ENCODE measurements at places on chromosomes 12 and 14. TPM values are rescaled to one million over a fixed set of nuclear protein-coding genes. Genes with fewer than 3 reads are reported as not detected.

DNA sequence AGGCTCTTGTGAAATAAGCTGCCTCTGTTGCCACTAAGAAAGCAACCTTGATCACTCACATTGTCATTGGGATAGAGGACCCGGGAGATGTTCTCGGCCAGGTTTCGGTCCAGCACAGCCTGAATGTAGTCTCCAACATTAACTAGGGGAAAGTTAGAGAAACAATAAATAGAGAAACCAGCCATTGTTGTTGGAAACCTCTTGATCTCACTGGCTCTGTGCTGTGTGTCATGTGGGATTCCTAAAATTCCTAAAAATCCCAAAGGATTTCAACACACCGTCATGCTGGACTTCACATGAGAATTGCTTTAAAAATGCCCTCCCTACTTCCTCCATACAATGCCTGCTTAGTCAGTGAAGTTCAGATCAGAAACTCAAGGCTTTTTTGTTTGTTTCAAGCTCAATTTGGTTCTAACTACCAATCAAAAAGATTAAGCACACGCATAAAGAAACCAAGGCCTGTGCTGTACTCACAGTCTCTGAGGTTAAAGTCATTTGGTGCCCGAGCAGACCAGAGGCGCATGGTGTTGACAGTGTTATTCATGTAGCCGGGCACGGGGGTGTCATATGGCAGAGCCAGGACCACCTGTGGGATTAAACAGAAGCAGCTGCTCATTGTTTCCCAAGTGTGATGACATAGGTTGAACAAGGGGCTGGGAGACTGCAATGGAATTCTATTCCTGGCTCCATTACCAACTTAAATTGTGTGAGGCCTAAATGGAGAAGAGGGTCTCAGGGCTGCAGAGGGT, 23.6 kb downstream of the PYGL start:
- no peak overlapping the region for H3K4me3 ChIP-seq
- H3K36me3 ChIP-seq = peaks cover 14% of the 10 kb centered on the region
- H3K27me3 ChIP-seq = no peaks in the 10 kb centered on the region
- peaks cover 8% of the 10 kb centered on the region for H3K4me1 ChIP-seq
- DNase-seq = peak; percentile 51

GRCh38 chr12:104622928-104623327, 166.2 kb downstream of the CHST11 start:
- H3K27ac ChIP-seq = no peak overlapping the region
- H3K4me3 ChIP-seq = no peak overlapping the region
- no peak for DNase-seq
- H3K4me1 ChIP-seq = peaks cover 4% of the 10 kb centered on the region
- H3K27me3 ChIP-seq = peaks cover 4% of the 10 kb centered on the region
- no peaks in the 10 kb centered on the region for H3K36me3 ChIP-seq

- DNase-seq = no peak
- H3K27ac ChIP-seq = no peak overlapping the region
- no peaks in the 10 kb centered on the region for H3K36me3 ChIP-seq
- no peak overlapping the region for H3K4me3 ChIP-seq
Observed at GRCh38 chr14:26929361-26929760, 331.5 kb upstream of the NOVA1 start.

- no peaks in the 10 kb centered on the region for H3K36me3 ChIP-seq
- H3K27me3 ChIP-seq = no peaks in the 10 kb centered on the region
- H3K27ac ChIP-seq = no peak overlapping the region
- no peaks in the 10 kb centered on the region for H3K4me1 ChIP-seq
- DNase-seq = peak; percentile 60
Observed at GRCh38 chr12:85076688-85077430, 40.7 kb downstream of the LRRIQ1 start.

The TAS2R30 gene
- not detected for polyA plus RNA-seq

The TUBA1B gene
- 1,121 TPM for polyA plus RNA-seq

- peaks cover 6% of the 10 kb centered on the region for H3K4me1 ChIP-seq
- peak overlapping the region; percentile 26 for H3K4me3 ChIP-seq
- H3K36me3 ChIP-seq = no peaks in the 10 kb centered on the region
- peaks cover 31% of the 10 kb centered on the region for H3K27me3 ChIP-seq
- DNase-seq = no peak
Observed at GRCh38 chr12:8018666-8019581, 13.6 kb upstream of the FOXJ2 start.

DNA sequence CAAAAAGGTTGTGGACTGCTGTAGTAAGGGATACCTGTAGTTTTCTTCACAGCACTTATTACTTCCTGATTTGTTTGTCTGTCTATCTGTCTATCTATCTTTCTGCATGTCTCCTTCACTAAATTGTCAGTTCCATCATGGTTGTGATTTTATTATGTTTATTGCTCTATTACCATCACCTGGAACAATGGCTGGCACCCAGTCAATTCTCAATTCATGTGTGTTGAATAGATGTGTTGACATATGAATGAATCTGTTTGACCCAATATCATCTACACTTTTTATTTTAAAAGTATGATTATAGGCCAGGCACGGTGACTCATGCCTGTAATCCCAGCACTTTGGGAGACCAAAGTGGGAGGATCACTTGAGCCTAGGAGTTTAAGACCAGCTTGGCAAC, 224.4 kb downstream of the NUBPL start:
- no peak for DNase-seq
- H3K4me1 ChIP-seq = no peaks in the 10 kb centered on the region
- no peak overlapping the region for H3K27ac ChIP-seq
- H3K4me3 ChIP-seq = no peak overlapping the region
- H3K27me3 ChIP-seq = no peaks in the 10 kb centered on the region

DNA sequence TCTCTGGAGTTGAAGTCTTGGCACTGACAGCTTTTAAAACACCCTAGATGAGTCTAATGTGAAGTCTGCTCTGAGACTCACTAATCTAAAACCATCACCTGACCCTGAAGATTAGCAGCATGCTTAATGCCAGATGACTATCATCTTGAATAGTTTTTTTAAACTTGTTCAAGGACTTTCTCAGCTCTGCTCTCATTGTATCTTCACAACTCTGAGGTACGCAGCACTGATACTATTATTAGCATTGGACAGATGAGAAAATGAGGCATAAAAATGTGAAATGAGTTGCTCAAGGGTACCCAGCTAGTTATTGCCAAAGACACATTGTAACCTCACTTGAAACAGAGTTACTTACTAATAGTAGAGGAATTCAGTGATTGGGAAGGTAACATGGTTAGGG, 4.8 kb downstream of the SLC38A1 start:
- H3K4me1 ChIP-seq = peaks cover 36% of the 10 kb centered on the region
- peaks cover 24% of the 10 kb centered on the region for H3K27me3 ChIP-seq
- no peak overlapping the region for H3K4me3 ChIP-seq
- H3K36me3 ChIP-seq = no peaks in the 10 kb centered on the region
- DNase-seq = no peak

GRCh38 chr12:48045061-48045846, 41.0 kb upstream of the COL2A1 start:
- H3K4me3 ChIP-seq = no peak overlapping the region
- peaks cover 42% of the 10 kb centered on the region for H3K36me3 ChIP-seq
- H3K27me3 ChIP-seq = no peaks in the 10 kb centered on the region
- no peak for DNase-seq
- no peak overlapping the region for H3K27ac ChIP-seq
- no peaks in the 10 kb centered on the region for H3K4me1 ChIP-seq

GRCh38 chr12:69879007-69879960, 54.3 kb downstream of the MYRFL start:
- no peaks in the 10 kb centered on the region for H3K27me3 ChIP-seq
- H3K4me3 ChIP-seq = peak overlapping the region; percentile 23
- no peak overlapping the region for H3K27ac ChIP-seq
- H3K4me1 ChIP-seq = peaks cover 7% of the 10 kb centered on the region

DNA sequence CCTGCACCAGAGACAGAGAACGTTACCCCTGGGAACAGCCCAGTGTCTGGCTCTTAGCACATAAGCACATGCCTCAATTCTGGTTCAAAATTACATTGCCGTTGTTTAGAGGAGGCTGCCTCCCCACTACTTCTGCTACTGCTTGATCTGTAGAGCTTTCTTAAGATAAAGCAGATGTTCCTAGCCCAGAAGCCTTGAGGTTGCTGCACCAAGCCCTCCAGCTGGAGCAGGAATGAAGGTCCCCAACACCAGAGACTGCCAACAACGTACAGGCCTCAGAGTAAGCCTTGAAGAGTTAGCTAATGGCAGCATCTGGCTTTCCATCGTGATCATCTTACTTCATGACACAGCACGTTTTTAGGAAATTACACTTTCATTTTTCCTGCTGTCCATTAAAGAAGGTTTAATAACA, 34.7 kb upstream of the AMIGO2 start:
- no peaks in the 10 kb centered on the region for H3K27me3 ChIP-seq
- no peaks in the 10 kb centered on the region for H3K4me1 ChIP-seq
- no peak overlapping the region for H3K4me3 ChIP-seq
- no peak overlapping the region for H3K27ac ChIP-seq
- peak; percentile 5 for DNase-seq

- no peaks in the 10 kb centered on the region for H3K4me1 ChIP-seq
- H3K27ac ChIP-seq = no peak overlapping the region
- no peak overlapping the region for H3K4me3 ChIP-seq
- peaks cover 11% of the 10 kb centered on the region for H3K36me3 ChIP-seq
- no peak for DNase-seq
Observed at GRCh38 chr14:85607651-85608081, 77.7 kb downstream of the FLRT2 start.

DNA sequence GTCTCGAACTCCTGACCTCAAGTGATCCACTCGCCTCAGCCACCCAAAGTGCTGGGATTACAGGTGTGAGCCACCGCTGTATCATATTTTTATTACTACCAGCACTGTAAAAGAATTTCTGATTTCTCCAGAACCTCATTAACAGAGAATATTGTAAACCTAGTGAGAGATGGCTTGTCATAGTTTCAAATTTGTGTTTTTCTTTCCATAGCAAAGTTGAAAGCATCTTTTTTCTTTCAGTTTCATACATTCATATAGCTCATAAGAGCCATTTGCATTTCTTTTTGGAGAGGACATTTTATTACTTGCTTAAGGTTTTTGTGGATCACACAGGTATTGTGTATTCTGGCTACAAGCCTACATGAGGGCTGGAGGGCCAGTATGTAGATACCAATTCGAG, 58.0 kb downstream of the MIS18BP1 start:
- no peak overlapping the region for H3K27ac ChIP-seq
- H3K4me3 ChIP-seq = no peak overlapping the region
- H3K27me3 ChIP-seq = no peaks in the 10 kb centered on the region
- no peaks in the 10 kb centered on the region for H3K4me1 ChIP-seq
- peaks cover 3% of the 10 kb centered on the region for H3K36me3 ChIP-seq

- no peak overlapping the region for H3K27ac ChIP-seq
- H3K36me3 ChIP-seq = no peaks in the 10 kb centered on the region
- no peak overlapping the region for H3K4me3 ChIP-seq
- DNase-seq = no peak
- H3K4me1 ChIP-seq = no peaks in the 10 kb centered on the region
- H3K27me3 ChIP-seq = no peaks in the 10 kb centered on the region
Observed at GRCh38 chr12:95343461-95344230, 126.0 kb downstream of the VEZT start.

DNA sequence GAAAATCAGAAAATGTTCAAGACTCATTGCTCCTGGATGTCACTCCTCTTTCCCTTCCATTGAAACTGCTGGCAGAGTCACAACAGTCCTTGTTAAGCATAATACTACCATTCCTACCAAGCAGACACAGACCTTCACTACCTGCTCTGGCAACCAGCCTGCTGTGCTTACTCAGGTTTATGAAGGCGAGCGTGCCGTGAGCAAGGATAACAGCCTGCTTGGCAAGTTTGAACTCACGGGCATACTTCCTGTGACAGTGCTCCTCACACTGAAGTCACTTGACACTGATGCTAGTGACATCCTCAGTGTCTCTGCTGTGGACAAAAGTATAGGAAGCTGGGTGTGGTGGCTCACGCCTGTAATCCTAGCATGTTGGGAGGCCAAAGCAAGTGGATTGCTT, 15.7 kb upstream of the PHETA1 start:
- no peak for DNase-seq
- no peaks in the 10 kb centered on the region for H3K27me3 ChIP-seq
- no peaks in the 10 kb centered on the region for H3K36me3 ChIP-seq
- H3K4me1 ChIP-seq = no peaks in the 10 kb centered on the region
- no peak overlapping the region for H3K27ac ChIP-seq

- no peaks in the 10 kb centered on the region for H3K27me3 ChIP-seq
- H3K4me1 ChIP-seq = no peaks in the 10 kb centered on the region
- peak overlapping the region; percentile 47 for H3K27ac ChIP-seq
- no peak overlapping the region for H3K4me3 ChIP-seq
- peak; percentile 77 for DNase-seq
- H3K36me3 ChIP-seq = no peaks in the 10 kb centered on the region
Observed at GRCh38 chr14:84323978-84324377, 1206.0 kb upstream of the FLRT2 start.

The MUCL1 gene
- not detected for polyA plus RNA-seq

DNA sequence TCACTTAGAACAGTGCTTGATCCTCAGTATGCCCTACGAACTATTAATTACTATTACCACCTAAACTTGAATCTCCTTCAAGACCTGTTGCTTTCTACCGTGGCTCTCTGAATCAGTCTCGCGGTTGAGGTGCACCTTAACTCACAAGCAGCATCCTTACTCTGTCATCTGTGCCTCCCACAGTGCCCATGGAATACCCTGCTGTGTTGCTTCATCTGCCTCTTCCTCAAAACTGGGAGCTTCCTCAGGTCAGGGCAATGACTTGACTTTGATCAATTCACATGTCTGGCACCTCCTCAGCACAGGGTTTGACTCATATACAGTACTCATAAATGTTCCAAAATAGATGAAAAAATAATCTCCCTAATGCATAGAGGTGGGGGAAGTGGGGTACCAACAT, 305.9 kb downstream of the NUAK1 start:
- H3K27me3 ChIP-seq = no peaks in the 10 kb centered on the region
- no peak overlapping the region for H3K4me3 ChIP-seq
- H3K4me1 ChIP-seq = no peaks in the 10 kb centered on the region

DNA sequence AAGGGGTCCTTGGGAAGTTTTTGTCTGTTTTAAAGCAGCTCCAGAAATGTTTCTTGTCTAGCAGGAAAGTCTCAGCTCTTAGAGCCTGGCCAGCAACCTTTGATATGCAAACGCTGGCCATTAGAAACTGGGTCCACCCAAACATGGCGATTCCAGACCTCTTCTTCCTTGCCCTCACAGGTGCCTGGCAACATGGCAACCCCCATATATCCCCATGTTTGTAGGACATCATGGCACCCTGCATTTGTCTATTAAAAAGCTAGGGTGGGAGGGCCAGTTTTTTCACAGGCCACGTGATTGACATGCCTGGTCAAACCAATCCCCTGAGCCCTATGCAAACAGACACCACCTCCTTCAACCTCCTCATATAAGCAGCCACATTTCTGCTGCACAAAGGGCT, 848.7 kb upstream of the FOXG1 start:
- no peak overlapping the region for H3K27ac ChIP-seq
- no peaks in the 10 kb centered on the region for H3K36me3 ChIP-seq
- H3K4me3 ChIP-seq = no peak overlapping the region
- no peaks in the 10 kb centered on the region for H3K27me3 ChIP-seq

DNA sequence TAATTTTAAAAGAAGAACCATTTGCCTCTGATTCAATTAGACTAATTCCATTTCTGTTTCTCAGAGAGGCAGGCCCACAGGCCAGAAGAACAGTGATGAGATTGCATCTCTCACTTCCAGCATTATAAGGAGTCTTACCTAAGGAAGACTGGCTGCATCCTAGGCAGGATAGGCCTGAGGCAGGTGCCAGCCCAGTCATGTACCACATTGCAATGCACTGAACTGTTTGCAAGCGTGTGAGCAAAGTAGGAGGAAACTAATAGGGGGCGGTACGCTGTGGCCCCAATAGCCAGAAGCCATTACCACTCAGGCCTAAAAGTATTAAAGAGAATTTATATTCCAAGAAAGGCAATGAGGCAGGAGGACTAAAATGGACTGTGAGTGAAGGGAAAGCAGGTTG, 12.1 kb upstream of the CNIH1 start:
- no peak for DNase-seq
- no peaks in the 10 kb centered on the region for H3K27me3 ChIP-seq
- no peaks in the 10 kb centered on the region for H3K4me1 ChIP-seq
- H3K27ac ChIP-seq = no peak overlapping the region

All from muscle of leg (tissue), 16 donors.